ENCODE measurements at places on chromosomes 3 and 15.

DNA sequence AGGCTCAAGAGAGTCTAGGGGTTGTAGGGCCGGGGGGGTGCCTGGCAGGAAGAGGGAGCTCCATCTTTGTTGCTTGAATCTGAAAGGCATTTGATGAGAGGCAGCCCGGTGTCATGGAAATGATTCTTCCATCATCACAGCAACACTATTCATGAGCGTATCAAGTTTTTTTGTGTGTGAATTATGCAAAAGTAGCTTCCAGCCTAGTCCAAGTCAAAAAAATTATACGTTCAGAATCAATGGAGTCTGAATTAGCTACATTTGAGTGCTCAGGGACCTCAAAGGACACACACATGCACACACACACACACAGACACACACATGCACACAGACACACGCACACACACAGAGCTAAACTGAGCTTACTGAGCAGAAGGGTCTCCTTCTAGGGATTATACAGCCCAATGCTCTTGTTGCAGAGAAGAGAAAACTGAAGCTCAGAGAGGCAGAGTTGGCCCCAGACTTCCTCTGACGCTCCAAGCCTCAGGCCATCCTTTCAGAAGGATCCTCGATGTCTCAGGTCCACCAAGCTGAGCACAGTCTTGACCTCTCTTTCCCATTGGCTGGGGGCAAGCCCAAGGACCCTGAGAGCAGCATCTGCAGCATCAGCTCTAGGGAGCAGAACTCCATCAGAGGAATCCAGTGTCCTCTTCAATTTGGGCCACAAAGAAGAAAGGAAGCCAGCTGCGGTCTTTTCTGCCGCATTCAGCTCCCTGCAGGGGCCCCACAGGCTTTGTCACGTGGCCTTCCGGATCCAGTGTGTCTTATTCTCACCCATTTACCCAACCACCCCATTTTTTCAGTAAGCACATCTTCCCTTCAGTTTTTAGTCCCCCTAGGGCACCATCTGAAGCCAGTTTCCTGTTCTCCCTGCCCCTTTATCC lies 228.0 kb downstream of the UACA start:
- no peaks in the 10 kb centered on the region for H3K27me3 ChIP-seq
- peaks cover 69% of the 10 kb centered on the region for H3K4me1 ChIP-seq
- H3K36me3 ChIP-seq, result peaks cover 2% of the 10 kb centered on the region
- peak overlapping the region; percentile 61 for H3K4me3 ChIP-seq
- peak; percentile 74 for DNase-seq

GRCh38 chr3:56753206-56753820 lies 48.4 kb downstream of the ARHGEF3 start:
- no peaks in the 10 kb centered on the region for H3K27me3 ChIP-seq
- peak; percentile 31 for DNase-seq

- DNase-seq, result no peak
- peaks cover 12% of the 10 kb centered on the region for H3K4me1 ChIP-seq
- peaks cover 98% of the 10 kb centered on the region for H3K27me3 ChIP-seq
- no peaks in the 10 kb centered on the region for H3K36me3 ChIP-seq
- no peak overlapping the region for H3K27ac ChIP-seq
Measured at GRCh38 chr3:137767538-137768360, 3.6 kb downstream of the SOX14 start.

GRCh38 chr3:100108464-100109079 lies 5.7 kb downstream of the FILIP1L start:
- H3K4me3 ChIP-seq, result no peak overlapping the region
- no peak overlapping the region for H3K27ac ChIP-seq
- no peaks in the 10 kb centered on the region for H3K27me3 ChIP-seq
- no peaks in the 10 kb centered on the region for H3K4me1 ChIP-seq
- DNase-seq, result no peak

- no peak for DNase-seq
- H3K4me3 ChIP-seq, result no peak overlapping the region
- no peaks in the 10 kb centered on the region for H3K36me3 ChIP-seq
- peaks cover under 1% of the 10 kb centered on the region for H3K4me1 ChIP-seq
Measured at GRCh38 chr3:42826141-42826540, 16.9 kb downstream of the ACKR2 start.

All from CD4-positive, alpha-beta T cell (primary cell).